Body of pancreas (tissue), 4 donors: ENCODE measurements at places on chromosomes 2 and 18.

- no peak for DNase-seq
These were observed 172.7 kb downstream of the SOCS6 start for GRCh38 chr18:70461323-70462077.

DNA sequence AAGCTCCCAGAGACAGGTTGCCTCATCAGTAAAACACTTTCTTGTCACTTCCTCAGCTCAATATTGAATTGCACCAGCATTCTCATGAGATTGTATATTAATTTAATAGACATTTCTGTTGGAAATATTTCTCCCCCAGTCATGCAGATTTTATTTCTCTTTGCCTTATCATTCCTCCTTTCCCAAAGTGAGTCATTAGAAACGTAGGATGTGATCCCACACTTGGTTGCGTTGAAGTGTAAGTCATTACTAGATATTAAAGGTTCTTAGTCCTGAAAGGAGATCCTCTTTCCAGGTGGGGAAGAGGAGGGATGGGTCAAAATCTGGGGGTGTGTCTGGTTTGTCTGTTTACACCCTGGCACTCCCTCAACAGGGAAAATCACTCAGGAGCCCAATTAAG, 438.2 kb downstream of the SLC4A3 start:
- DNase-seq, result no peak

- DNase-seq, result no peak
These were observed 547.7 kb upstream of the LRRTM1 start for GRCh38 chr2:80852079-80852807.

DNA sequence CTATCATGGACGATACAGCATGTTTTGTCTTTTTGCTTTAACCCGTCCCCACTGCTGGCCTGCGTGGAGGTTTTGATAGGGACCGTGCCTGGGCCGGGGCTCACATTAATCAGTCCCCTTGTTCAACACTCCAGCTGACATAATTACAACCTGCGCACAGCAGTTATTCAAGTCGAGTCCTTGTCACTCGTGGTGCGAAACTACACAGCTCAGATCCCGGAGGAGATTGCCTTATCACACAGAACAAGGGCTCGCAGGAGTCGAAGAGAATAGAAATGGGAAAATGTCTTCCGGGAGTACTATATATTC, 304.4 kb downstream of the ZNF407 start:
- DNase-seq, result no peak

GRCh38 chr18:70464343-70465114, 175.7 kb downstream of the SOCS6 start:
- DNase-seq, result peak; percentile 71

- no peak for DNase-seq
These were observed 43.5 kb upstream of the EPG5 start for GRCh38 chr18:46010676-46011075.

GRCh38 chr2:42851186-42851585, 58.8 kb upstream of the HAAO start:
- DNase-seq, result no peak

- DNase-seq, result no peak
These were observed 1702.6 kb upstream of the LRRTM1 start for GRCh38 chr2:82007071-82007664.

DNA sequence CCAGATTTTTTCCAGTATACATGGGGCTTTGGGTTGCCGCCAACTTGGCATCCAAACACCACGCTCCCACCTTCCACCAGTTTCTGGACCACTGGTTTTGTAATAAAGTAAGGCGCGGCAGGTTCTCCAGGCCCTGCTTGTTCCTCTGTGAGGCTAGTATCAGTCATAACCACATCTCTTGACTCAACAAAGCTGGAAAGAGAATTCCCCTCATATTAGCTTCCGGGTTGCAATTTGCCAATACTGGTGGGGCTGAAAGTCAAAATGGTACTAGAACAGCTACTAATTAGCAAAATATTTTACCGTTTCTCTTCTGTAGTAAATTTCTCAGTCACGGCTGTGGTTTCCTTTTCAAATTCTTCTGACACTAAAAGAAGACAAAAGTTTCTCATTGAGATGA, 25.0 kb downstream of the TTN start:
- no peak for DNase-seq

GRCh38 chr18:56402872-56403516, 235.4 kb downstream of the TXNL1 start:
- peak; percentile 5 for DNase-seq

DNA sequence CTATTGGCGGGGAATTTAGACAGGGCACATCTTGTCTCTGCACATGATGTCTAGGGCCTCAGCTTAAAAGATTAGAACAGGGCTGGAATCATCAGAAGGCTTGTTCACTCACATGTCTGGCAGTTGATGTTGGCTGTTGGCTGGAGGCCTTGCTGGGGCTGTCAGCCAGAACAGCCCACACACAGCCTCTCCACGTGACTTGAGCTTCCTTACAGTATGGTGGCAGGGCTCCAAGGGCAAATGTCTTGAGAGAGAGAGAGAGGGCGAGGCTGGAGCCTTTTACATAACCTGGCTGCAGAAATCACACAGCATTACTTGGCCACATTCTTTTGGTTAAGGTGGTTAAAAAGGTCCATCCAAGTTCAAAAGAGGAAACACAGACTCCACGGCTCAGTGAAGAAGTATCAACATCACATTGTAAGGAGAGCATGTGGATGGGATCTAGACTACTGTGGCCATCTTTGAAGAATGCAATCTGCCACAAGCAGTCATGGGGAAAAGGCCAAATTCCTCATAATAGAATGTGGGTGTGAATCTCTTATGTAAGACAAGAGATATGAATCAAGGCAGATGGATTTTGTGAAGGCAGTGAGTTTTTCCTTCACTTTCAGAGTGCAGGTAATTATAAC, 30.4 kb downstream of the SRSF7 start:
- peak; percentile 82 for DNase-seq

DNA sequence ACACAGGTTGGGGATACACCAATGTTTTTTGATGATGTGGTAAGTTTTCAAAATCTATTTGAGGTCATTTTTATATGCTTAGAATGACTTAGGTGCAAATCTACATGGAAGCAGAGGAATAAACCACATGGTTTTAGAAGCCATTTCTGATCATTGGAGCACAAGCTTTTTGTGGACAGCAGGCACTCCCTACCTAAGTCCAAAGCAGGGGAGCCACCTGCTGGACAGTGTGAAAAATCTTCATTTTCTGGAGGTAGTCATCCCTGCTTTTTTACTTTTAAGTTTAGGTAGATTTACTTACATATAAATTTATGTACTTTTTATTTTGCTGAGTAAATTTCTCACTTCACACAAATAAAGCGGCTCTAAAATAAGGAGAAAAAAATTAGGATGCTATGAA, 323.2 kb downstream of the PLCL1 start:
- peak; percentile 48 for DNase-seq

DNA sequence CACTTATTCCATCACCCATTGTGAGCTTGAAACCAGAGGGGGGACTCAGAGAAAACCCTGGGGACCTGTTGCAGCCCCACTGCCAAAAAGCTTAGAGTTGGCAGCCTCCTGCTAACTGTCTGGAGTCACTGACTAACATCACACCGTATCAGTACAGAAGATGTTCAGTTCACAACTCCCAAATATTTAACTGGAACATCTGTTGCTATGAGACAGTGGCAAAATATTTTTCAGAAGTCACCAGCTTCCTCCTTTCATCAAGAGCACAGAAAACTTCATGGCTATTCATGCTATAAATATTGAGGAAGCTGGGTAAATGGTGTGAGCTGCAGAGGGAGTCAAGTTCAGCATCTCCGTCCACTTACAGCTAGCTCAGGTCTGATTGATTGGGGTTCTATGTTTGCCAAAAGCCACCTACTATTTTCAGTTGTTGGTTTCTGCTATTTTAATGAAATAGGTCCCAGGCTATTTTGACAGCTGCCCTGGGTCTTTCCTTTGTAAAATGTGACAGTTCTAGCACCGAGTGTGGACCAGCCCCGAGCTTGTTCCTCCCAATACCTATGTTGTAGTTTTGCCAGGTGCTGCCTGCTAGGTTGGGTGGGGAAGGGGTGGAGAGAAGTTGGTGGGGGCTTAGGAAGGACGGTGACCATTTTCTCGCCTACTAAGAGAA, 9.8 kb downstream of the TUBB6 start:
- no peak for DNase-seq

DNA sequence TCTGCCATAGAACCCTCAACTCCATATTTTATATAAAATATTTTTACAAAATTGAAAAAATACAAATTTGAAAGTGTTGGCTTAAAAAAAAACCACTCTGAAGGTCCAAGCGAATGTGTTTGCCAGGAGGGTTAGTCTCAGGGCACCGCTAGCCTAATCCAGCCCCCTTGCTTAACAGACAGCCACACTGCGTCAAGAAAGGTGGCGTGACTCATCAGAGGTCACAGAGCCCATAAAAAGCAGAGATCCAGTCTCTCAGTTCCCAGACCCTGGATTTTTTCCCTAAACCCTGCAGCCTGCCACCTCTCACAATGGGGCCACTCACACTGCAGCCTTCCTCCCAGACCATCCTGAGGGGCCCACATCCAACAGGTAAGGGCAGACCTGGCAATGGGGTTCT, 3.9 kb upstream of the TNS1 start:
- no peak for DNase-seq

DNA sequence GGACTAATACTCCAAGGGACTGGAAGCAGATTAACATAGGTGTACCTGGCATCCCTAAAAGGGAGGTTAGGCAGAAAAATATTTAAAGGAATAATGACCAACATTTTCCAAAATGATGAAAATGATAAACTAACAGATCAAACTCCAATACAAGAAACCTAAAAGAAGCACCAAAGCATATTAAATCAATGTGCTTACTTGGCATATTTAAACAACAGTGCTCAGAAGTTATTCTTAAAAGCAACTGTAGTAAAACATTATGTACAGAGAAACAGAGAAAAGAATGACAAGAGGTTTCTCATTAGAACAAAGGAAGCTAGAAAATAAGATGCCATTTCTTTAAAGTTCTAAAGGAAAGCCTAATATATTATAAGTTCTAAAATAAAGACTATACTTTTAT, 947.3 kb upstream of the TMEFF2 start:
- no peak for DNase-seq

DNA sequence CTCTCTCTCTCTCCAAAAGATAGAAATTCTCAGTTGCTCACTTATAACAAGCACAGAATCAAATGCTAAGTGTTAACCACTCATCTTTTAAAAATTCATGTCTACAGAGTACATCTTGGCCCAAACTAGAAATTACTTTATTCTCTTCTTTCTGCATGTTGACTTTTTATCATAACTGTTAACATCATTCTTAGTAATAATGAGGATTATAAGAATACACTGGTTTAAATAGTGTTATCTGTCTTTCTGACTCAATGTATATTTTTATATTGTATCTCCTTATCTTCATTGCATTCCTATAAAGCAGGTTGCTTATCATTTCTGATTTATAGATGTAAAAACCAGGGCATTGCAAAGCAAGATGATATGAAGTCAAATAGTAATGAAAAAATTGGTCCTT, 17.8 kb upstream of the KLF7 start:
- no peak for DNase-seq

- no peak for DNase-seq
These were observed 263.7 kb downstream of the DOK6 start for GRCh38 chr18:69664399-69664798.

- DNase-seq, result no peak
These were observed 11.0 kb downstream of the ERFE start for GRCh38 chr2:238169708-238170251.

- DNase-seq, result peak; percentile 66
These were observed 167.3 kb upstream of the NOSTRIN start for GRCh38 chr2:168635065-168635577.

- peak; percentile 52 for DNase-seq
These were observed 55.3 kb upstream of the LAPTM4A start for GRCh38 chr2:20106746-20107145.

- DNase-seq, result no peak
These were observed 198.6 kb upstream of the CWC22 start for GRCh38 chr2:180205621-180206235.

DNA sequence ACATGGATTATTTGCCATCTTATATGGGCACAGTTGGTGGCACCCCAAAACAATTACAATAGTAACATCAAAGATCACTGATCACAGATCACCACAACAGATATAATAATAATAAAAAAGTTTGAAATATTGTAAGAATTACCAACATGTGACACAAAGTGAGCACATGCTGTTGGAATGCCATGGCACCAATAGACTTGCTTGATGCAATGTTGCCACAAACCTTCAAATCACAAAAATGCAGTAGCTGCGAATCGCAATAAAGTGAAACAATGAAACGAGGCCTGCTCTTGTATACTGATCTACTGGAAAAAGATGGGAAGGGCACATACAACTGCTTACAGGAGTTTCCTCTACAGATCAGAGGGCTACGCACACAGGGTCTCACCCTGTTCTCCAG, 32.2 kb upstream of the AMMECR1L start:
- no peak for DNase-seq

GRCh38 chr2:28506112-28506910, 10.5 kb downstream of the PLB1 start:
- no peak for DNase-seq

DNA sequence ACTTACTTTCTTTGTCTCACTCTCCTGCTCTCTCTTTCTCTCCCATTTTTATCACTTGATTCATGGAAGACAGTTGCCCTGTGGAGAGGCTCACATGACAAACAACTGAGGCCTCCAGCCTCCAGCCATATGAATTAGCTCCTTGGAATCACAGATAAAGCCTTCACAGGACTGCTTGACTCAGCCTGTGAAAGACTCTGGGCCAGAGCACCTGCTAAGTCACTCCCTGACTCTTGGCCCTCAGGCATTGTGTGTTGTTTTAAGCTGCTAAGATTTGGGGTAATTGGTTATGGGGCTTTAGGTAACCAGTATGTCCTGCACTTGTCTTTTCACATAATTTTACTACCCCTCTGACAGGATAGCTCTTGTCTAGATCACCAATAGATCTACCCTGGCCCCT, 334.9 kb downstream of the SOX11 start:
- no peak for DNase-seq

DNA sequence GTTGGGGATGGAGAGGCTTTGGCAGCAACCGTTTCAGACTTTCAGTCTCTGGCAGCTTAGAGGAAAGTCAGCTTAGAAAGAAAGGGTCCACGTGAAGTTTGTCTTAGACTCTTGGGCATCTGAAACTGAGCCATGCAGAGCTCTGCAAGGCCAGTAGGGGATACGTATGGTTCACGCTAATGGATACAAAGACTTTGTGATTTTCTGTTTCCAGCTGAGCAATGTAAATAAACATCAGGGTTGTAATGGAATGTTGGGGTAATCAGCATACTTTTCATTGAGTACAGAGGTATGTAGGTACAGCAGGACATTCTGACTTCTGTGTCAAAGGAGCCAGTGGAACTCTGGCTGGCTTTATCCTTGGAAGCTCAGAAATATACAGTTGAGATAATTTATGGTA, 31.0 kb downstream of the RALB start:
- no peak for DNase-seq

DNA sequence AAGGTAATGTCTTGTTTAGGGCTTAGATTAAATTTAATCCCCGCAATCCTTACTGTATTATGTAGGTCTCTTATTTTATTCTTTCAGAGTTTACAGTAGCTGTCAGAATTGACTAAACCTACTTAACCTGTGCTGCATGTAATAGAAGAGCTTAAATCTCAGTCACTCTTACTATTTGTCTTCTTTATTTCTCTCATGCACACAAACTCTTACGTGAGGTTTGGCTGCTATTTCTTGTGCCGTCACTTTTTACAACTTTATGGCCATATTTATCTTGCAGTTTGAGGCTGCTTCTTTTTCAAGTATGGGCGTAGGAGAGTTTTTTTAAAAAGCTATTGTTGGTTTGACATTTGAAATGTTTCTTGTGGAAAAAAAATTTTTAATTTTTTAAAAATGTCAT, 12.0 kb downstream of the DNAJC10 start:
- no peak for DNase-seq

GRCh38 chr2:65228263-65228750, 676 bp downstream of the ACTR2 start:
- no peak for DNase-seq
